Fibroblast of the conjunctiva (primary cell): ENCODE measurements at places on chromosomes 6 and 20.
A peak's percentile ranks its signal among the peaks of the same experiment; 100 is the strongest.

DNA sequence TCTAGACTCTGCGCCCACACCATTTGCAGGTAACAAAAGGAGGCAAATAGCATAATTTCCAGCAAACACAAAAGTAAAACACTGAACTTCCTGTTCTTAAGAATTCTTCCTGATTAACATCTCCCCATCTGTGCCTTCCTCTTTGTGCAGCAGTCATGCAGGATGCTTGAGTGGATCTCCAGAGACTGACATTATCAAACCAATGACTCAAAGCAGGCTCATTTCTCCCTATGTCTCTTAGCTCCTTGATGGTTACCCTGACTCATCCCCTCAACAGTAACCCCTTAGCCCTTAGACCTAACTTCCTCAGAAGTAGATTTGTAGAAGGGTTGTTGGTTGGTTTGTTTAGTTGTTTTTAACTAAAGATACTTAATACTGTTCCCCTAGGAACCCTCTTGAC is 137.0 kb upstream of the RIN2 start:
- no peak for DNase-seq

DNA sequence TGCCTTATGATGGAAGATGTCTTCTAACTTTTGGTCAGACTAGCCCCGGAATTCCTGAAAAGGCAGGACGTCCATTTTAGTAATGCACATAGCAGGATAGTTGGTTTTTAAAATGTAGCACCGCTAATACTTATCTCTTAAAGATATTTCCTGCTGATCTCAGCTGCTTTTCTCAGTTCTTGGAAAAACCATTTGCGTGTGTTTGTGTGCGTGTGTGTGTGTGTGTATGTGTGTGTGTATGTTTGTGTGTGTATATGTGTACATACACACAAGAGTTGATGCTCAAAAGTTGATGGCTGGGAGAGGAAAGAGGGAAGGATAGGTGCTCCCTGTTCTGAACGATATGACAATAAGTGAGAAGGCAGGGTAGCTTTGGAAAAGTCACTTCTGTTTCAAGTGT is 61.7 kb upstream of the SUPT3H start:
- no peak for DNase-seq

GRCh38 chr6:108464418-108465097 is 96.2 kb upstream of the FOXO3 start:
- no peak for DNase-seq

DNA sequence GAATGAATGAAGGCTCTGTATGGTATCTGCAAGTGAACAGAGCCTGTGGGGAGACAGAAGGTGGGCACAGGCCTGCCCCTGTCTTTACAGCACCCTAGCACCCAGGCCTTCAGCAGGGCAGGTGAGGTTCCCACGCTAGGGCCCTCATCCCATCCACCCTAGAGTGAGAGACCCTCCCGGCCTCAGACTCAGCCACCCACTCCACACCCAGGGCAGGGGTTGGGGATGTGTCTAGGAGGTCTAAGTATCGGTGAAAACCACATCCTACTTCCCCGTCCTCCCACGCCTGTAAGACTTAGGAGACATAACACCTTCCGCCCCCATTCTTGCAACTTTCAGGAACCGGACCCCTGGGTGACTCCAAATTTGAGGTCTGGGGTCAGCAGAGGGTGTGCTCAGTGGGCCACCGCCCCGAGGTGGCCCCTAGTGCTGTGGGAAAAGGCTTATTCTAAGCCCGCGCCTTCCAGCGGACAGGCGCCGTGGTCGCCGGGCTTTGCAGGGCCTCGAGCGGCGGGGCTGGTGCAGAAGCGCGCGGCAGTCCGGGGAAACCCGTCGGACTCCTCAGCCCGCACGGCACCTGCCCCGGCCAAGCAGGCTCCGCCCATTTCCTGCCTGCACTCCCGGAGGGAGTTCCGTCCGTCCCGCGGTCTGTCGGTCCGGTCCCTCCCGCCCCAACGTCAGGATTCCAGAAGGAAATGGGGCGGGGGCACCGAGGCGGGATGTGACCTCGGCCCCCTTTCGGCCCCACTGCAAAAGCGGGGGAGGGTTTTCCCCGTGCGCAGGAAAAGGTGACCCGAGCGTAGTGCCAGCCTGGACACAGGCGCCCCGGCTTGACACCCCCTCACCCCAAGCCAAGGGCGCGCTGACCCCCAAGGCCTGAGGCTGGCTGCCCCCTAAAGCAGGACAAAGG is 868 bp downstream of the SAMD10 start:
- DNase-seq = no peak

- DNase-seq = peak; percentile 77
Measured at GRCh38 chr6:146968041-146968760, 236.0 kb upstream of the STXBP5 start.
